HS-5 (cell line): ENCODE measurements at places on chromosomes 4 and X.

GRCh38 chr4:111501946-111502345 lies 643.3 kb upstream of the FAM241A start:
- DNase-seq: no peak

GRCh38 chr4:7771541-7772507 lies 167.8 kb downstream of the AFAP1 start:
- no peak for DNase-seq

DNA sequence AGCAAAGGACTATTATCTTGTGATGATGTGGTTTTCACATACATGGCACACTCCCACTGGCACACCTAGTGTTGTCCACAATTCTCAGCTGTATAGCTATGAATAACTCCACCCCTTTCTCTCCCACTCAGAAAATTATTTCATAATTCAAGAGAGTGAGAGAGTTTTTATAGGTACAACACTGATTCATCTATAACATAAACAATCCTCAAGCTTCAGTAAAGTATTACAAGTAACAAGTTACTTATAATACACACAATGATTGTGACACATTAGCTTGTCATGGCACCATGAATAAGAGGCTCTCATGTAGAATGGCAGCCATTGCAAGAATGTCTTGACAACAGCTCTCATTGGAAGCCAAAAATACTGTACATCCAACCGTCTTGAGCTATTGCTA lies 43.9 kb downstream of the RAB40A start:
- DNase-seq: no peak

GRCh38 chrX:36102425-36102824 lies 182.9 kb downstream of the CFAP47 start:
- no peak for DNase-seq

DNA sequence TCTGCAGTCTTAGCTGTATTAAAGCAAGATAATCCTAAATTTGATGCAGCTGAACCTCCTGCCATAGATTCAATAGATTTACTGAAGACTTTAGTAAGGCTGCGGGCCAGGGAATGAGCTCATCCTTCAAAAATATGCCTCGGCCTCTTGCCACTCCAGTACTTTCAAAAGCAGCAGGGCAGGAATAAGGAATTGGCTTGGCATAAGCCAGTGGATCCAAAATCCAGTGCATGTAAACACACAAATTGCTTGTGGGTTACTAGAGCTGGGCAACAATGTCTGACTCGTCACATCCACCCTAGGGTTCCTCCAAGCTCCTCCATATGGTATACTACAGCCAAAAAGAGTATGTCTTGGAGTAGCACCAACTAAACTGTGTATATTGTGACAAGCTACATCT lies 165.0 kb downstream of the AMELX start:
- DNase-seq: no peak

GRCh38 chrX:56975611-56976010 lies 19.7 kb downstream of the SPIN3 start:
- DNase-seq: no peak

- no peak for DNase-seq
These were observed 172.6 kb upstream of the PSAPL1 start for GRCh38 chr4:7607156-7607910.

GRCh38 chr4:129364747-129365452 lies 268.9 kb downstream of the C4orf33 start:
- no peak for DNase-seq

DNA sequence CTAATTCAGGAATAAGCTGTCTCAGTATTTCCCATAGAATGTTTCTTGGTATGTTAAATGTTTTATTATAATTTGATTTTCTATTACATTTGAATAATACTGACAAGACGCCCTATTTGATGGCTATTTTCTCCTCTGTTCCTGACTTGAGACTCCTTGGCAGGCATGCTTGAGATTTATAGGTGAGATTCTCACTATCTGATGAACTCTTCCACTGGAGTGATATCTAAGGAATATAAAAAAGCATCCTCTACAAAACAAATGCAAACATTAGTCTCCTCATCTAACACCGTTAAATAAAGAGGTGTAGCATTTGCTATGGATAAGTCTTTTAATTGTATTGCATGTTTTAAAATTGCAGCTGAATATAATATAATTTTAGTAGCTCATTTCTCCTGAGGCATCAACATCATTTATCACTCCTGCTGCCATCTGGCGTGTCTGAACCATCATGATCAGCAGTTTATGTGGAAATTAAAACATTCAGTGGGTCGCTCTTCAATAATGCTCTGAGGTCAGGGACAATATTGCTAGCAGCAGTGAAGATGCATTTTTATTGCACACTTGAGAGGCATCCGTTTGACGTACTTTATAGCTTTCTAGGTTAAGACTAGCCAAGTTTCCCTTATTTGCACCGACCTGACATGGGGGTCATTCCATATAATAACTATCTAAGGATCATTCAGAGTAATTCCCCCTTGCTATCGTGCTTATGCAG lies 210.4 kb upstream of the GALNTL6 start:
- DNase-seq: no peak

GRCh38 chrX:36856849-36857248 lies 151.3 kb upstream of the FAM47C start:
- no peak for DNase-seq

DNA sequence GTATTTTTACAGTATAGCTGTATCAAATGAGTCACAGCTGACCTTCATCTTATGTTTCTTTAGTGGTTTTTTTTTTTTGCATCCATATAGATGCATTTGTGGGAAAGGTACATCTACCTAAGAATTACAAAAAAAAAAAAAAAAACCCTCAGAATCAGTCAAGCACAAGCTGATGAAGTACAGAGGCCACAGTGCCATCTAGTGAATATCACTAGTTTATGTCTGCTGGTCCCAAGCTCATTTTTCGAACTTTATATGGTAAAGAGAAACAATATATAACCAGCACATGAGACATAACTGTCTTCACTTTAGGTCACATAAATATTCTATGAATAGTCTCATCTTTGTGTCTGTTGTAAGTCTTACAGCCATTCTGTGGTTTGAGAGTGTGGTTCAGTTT lies 220.1 kb downstream of the DLG3 start:
- DNase-seq: no peak

DNA sequence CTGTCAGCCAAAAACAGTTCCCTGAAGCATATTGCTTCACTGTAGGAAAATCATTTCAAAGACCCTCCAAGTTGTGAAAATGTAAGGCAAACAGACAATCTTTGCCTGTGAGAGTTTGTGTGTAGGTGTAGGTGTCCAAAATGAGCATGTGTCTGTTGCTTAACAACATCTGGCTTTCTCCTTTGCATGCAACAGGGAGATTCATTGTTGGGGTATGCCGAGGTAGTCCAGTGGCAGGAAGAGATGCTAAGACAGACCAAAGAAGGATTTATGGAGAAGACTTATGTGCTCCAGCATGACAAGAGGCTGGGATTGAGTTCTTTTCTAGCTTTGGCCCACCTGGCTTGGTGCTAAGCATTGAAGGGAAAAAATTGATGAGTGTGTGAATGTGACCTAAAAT lies 29.8 kb upstream of the SMAD1 start:
- DNase-seq: no peak

- DNase-seq: no peak
These were observed 35.1 kb downstream of the TMLHE start for GRCh38 chrX:155577682-155578081.

DNA sequence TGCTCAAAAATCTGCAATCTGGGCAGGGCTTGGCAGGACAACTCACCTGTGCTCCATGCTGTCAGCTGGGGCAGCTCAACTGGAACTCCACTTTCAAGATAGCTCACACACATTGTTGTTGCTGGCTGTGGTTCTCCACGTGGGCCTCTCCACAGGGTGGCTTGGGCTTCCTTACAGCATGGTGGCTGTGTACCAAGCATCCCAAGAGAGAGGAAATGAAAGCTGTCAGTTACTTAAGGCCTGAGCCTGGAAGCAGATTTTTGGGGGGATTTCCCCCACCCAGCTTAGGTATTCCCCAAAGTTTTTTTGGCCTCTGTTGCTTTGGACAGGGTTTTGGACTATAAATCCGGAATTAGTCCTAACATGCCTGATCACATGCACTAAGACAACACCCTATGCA lies 81.0 kb downstream of the BCOR start:
- DNase-seq: no peak

GRCh38 chrX:9362363-9362928 lies 102.4 kb upstream of the TBL1X start:
- no peak for DNase-seq

GRCh38 chr4:26410385-26411293 lies 79.6 kb downstream of the CCKAR start:
- DNase-seq: no peak

- no peak for DNase-seq
These were observed 70.8 kb upstream of the BCOR start for GRCh38 chrX:40168480-40169011.

GRCh38 chrX:25002661-25003020 lies 13.1 kb downstream of the ARX start:
- DNase-seq: no peak

GRCh38 chr4:6986072-6986780 lies 56.9 kb upstream of the TADA2B start:
- peak; percentile 14 for DNase-seq

GRCh38 chr4:41213625-41214135 lies 662 bp downstream of the APBB2 start:
- DNase-seq: no peak

DNA sequence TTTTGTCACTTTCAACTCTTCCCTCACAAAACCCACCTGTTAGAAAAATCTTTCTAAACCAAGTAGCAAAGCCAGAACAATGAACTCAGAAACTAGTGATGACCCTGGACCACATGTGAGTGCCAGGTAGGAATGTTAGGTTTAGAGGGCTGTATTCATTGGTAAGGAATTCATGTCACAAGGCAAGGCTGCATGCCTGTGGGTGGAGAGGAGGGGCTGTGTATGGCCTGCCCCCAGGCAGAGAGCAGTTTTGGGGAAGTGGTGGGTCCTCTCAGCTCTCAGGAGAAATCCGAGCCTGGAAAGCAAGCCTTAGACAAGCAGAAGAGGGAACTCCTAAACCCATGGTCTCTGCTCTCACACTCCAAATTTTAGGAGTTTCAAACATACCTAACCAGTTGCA lies 2.4 kb downstream of the RNF175 start:
- DNase-seq: no peak

DNA sequence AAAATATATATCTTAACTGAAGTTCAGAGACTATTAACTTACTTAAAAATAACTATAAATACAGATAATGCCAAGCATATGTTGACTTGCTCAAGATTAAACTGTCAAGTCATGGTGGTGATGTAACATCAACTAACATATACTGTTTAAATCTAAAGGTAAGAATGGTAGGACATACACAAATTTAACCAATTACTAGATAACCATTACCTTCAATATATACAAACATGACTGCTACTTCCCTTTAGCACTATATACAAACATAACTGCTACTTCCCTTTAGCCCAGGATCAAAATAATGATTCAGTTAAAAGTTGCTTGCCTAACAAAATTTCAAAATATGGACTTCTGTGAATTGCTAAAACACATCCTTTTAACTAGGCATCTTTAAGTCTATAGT lies 14.9 kb downstream of the HNRNPD start:
- DNase-seq: no peak

DNA sequence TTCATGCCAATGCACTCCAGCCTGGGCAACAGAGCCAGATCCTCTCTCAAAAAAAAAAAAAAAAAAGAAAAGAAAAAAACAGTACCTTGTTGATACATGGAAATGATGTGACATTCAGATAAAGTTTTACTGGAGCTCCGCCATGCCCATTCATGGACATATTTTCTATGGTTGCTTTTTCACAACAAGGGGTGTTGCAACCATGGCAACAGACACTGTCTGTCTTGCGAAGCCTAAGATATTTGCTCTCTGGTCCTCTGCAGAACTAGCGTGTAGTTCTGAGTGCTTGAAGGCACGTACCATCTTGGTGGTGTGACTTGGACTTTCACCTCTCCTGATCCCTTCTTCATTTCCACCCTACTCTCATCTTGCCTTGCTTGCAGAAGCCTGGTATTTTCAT lies 53.2 kb downstream of the TBL1X start:
- no peak for DNase-seq

- no peak for DNase-seq
These were observed 88.6 kb upstream of the MAD2L1 start for GRCh38 chr4:120155287-120155686.

DNA sequence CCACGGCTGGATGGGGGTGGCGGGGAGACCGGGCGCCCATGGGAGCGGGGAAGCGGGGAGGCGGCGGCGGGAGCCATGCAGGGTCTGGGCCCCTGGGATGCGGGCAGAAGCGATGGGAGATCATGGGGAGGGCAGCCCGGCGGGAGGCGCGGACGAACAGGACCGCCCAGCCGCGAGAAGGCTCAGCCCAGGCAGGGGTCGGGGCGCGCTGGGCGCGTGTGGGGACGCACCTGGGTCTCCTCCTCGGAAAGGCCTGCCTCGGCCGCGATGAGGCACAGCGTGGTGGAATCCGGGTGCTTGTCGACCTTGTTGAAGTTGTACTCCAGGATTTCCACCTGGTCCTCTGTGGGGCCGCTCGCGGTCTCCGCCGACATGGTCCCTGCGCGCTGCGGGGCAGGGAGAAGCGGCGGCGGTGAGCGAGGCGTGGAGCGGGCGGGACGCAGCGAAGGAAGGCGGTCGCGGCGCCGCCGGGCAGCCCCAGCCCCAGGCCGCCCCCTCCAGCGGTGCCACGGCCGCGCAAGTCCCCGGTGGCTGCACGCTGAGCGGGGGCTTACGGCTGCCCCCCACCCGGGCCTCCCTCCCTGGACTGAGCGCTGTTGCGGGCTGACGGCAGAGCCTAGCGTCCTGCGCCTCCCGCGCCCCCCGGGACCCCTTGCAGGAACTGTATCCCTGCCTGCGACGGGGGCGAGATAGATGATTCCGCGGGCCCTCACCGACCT lies 25.3 kb downstream of the HOPX start:
- no peak for DNase-seq

- DNase-seq: no peak
These were observed 5.3 kb downstream of the YIPF7 start for GRCh38 chr4:44646151-44646550.

DNA sequence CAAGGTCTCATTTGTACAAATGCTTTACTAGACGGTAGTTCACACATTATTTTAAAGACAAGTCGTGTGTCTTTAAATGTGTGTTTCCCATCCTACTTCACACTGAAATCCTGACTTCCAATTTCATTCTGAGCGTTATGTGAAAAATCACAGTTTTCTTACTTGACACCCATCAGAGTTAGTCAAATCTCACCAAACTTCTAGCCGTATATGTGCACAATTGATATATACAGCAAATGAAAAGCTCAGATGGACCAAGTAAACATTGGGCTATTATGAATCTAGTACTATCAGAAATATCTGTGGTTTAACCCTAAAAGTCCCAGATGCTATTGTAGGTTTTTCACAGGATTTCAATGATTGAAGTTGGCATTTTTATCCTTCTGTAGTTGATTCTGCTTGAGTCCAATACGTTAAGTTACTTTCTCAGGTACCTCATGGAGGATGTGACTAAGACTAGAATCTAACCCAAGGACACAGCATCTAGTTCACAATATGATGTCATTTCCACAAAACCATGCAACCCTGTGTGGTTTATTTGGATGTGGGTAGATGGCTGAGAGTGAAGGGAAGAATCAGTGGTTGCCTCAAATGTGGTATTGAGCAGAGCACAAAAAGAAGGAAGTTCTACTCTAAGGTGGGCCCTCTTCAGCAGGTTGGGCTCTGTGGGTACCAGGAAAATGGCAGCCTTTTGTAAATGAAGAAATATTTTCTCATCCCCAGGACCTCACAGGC lies 22.1 kb upstream of the TRIM60 start:
- DNase-seq: no peak
